ENCODE measurements at places on chromosomes 4 and X.

GRCh38 chrX:19658030-19658429, 142.7 kb upstream of the MAP3K15 start:
- no peak for DNase-seq

- DNase-seq = no peak
These were observed 128.7 kb downstream of the ARHGAP24 start for GRCh38 chr4:85603437-85604336.

DNA sequence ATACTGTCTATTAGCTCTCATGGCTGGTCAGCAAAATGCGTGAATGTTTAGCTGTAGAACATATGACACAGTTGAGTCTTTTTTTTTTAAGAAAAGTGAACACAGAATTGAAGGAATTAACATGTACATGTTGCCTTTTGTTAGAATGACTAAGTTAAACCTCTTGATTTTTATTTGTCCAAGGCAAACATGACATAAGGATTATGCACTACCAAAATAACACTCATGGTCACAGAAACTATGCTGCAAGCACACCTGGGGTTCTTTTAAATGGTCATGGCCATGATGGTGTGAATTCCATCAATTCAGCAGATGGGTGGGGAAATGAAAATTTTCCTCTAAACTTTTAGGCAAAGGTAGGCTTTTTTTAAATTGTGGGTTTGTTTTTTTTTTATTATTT, 80.1 kb upstream of the CXCL13 start:
- no peak for DNase-seq

- no peak for DNase-seq
These were observed 80.3 kb downstream of the PPEF2 start for GRCh38 chr4:75821966-75822365.

GRCh38 chrX:110758781-110759422, 36.7 kb downstream of the CHRDL1 start:
- DNase-seq = no peak

- no peak for DNase-seq
These were observed 7.6 kb downstream of the ARSJ start for GRCh38 chr4:113971706-113972360.

GRCh38 chr4:81606166-81606565, 134.5 kb upstream of the RASGEF1B start:
- DNase-seq = no peak

DNA sequence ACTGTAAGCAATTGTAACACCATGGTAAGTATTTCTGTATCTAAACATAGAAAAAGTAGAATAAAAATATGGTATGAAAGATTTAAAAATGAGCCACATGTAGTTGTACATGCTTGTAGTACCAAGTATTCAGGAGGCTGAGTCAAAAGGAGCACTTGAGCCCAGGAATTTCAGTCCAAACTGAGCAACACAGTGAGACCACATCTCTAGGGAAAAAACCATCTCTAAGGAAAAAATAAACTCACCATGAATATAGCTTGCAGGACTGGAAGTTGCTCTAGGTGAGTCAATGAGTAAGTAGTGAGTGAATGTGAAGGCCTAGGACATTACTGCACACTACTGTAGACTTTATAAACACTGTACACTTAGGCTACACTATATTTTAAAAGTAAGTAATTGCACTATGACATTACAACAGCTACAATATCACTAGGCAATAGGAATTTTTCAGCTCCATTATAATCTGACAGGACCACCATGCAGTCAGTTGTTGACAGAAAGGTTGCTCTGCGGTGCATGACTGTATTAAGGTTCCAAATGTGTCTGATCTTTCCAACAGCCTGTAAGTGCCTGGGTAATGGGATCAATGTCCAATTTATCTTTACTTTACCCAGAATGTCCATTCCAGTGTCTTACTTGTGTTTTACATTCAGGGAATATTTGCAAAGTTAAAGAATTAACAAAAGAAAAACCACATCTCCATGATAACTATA, 28.9 kb upstream of the LRBA start:
- DNase-seq = no peak

DNA sequence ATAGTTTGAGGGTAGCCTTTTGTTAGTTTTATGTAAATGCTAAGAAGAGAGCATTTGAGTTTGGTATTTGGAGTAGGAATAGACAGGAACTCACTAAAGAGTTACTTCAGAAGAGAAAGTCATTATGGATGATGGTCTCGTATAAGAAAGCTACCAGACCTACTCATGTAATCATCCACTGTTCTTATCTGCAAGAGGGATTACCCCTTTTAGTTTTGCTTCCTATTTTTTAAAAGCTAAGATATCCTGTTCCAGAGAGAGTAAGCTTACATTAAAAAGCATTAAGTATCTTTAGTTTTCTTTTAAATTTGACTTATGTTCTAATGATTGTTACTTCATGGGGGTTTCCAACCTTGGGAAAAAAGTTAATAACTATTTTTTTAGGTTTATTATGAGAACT, 12.5 kb upstream of the ART3 start:
- no peak for DNase-seq

GRCh38 chr4:6944301-6945051, 34.9 kb downstream of the TBC1D14 start:
- no peak for DNase-seq

DNA sequence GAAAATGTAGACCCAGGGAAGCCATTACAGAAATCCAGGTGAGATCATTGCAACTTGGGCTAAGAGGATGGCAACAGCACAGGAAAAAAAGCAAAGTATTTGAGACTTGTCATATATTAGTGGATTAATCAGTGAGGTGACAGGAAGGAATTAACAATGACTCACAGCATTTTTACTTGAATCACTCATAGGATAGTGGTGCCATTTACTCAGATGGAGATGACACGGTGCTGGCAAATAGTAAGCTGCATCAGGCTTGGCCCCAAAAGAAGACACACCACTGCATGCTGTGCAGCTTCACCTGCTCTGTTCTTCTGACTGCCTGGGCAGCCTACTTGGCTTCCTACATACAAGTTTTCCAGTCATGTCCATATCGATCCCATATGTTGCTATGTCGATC, 144.8 kb downstream of the FRYL start:
- DNase-seq = no peak

- DNase-seq = peak; percentile 11
These were observed 104.0 kb downstream of the PHEX start for GRCh38 chrX:22135994-22136684.

DNA sequence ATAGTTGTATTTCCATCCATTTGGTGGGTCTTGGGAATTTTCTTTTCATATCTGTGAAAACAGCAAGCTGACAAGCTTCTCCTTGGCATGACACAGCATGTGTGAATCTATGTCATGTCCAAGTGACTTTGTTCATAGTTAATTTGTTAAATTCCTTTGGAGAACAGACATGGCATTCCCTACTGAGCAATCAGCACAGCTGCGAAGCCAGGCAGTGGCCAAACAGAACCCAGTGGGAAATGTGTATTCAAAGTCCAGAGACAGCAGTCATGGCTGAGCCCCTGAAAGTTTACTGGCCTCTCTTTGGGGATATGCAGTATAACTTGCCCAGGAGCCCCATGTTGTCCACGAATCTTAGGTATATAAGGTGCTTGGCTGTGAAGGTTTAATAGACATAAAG, 474.7 kb downstream of the NKX6-1 start:
- no peak for DNase-seq

DNA sequence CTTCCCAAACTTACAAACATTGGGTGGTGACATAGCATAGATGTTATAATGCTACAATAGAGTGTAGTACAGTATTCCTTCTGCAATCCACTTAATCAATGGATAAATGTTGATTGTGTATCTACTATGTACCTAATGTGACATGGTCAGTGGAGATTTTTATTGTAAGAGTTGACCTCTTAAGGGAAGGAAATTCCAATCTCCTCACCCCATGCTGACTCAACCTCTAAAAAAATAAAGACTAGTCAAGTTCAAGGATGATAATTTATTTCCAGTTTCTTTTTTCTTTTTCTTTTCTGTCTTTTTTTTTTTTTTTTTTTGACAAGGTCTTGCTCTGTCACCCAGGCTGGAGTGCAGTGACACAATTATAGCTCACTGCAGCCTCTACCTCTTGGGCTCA, 206.5 kb upstream of the STS start:
- no peak for DNase-seq

- DNase-seq = no peak
These were observed 132.4 kb upstream of the USP9X start for GRCh38 chrX:40952855-40953254.

DNA sequence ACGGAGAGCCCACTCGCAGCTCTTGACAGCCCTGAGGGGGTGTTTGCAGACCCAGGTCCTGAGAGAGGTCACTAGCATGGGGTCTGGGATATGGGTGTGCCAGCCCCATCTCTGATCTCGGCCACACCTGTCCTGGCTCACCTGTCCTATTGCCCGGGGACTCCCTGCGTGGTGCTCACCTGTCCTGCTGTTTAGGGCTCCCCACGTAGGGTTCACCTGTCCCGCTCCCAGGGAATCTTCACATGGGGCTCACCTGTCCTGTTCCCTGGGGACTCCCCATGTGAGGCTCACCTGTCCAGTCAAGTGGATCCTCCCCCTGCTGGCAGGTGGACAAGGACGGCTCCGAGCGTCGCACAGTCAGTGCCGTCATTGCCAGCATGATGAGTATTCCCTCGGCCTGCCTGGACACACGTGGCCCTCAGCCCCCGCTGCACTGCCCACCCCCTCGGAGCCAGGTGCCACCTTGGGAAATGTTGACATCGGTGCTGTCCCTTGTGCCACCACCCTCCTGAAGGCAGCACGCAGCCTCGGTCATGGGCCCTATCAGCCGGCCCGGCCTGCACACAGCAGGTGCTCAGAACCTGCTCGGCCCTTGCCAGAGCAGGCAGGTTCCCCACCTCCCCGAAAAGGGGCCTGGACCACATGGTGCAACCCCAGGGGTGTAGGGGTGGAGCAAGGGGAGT, 6.3 kb downstream of the SLC49A3 start:
- no peak for DNase-seq

DNA sequence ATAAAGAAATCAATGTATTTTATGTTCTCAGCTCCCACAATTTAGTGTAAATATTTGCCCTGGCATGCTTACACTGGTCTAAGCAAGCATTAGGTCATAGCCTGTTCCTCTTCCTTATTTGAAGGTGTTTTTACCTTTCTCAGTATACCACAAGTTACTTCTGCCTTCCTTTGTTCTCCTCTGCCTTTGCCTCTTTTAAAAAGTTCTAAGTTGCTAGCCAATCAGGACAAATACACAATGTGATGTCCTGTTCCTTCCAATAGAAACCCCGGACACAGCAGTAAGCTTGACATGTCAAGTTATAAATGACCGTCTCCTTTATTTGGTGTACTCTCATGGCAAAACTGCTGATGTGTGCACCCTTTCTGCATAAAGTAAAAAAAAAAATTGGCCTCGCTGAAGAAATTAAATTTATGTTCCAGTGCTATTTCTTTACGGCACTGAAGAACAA, 49.4 kb downstream of the UGT2B10 start:
- DNase-seq = no peak

DNA sequence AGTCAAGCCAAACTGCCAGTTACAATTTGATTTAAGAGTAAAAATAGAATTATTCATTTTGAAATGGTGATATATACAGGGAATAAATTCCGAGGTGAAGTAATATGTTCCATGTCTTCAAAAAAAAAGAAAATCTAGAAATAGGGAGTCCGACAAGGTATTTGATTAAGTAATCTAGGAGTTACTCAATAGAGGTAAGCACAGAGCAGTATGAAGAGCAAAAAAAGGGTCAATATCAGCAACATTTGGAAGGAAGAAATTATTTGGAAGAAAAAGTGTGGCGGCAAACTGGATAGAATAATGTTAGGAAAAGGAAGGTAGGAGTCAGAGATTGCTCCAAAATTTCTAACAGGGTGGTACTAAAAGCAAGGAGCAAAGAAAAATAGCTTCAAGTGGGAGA, 113.7 kb upstream of the BMP3 start:
- DNase-seq = no peak

DNA sequence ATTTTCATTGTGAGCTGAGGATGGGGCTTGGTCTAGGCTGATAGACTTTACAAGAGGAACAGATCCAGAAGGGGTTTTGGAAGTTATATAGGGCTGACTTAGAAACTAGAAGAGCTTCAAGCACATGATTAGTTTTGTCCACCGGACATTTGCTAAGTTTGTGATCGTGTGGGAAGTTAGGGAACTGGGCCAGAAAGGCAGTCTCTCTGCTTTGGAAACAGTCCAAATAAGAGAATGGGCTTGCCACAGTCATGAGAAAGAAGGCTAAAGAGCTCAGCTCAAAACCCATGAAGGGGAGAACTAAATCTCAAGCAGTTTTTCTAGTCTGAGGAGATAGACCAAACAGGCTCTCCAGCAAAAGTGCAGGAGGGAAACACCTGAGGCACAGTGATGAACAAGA, 67.8 kb downstream of the ZNF674 start:
- no peak for DNase-seq

- no peak for DNase-seq
These were observed 25.4 kb downstream of the FGFBP1 start for GRCh38 chr4:15912961-15913630.

DNA sequence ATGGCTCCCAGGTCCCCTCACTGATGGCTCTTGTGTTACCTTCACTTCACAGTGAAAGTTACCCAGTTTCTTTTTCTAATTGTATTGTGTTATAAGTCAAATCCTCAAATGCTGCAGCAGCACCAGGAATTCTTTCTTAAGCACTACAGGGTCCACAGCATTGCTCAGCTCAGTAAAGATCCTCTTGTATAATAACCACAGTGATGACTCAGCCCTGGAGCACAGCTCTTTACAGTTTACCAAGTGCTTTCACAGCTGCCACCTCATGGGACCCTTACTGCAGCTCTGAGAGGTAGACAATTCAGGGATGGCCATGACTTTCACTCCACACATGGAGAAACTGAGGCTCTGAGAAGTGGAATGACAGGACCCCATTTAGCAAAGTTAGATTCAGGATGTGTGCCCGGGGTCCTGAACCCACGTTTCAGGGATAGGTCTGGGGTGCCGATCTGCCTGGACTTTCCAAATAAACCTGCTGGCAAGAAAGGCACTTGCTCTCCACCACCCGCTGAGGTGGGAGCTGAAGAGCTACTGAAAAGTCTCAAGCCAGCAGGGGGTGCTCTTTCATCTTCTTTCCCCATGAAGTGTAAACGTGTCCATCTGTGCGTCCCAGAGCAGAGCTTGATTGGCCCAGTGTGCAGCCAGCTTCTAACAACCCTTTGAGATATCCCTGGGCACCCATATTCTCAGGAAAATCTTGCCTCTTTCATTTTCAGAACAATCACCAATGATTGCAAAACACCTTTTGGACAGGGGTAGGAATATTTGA, 35.7 kb upstream of the GABRQ start:
- DNase-seq = no peak

DNA sequence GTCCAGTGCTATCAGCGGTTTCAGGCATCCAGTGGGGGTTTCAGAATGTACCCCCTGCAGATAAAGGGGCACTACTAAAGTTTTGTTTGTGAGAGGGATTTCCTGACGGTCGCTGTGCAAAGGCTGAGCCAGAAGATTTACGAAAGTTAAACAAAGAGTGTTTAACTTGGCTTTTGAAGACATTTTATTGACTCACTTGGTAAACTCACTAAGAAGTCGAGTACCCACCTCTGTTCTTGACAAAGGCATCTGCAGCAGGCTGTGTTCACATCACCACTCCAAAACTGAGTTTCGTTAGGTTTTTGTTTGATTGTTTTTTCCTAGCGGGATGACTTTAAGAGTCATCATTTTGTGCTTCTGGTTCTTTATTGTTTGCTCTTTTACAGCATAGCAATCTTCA, 143.9 kb upstream of the TBL1X start:
- DNase-seq = no peak

- no peak for DNase-seq
These were observed 21.5 kb downstream of the TNIP2 start for GRCh38 chr4:2734612-2735011.

All from GOT3 (cell line).